T-helper 9 cell (primary cell): ENCODE measurements at places on chromosomes 5 and 9.

- DNase-seq = no peak
Measured at GRCh38 chr5:140018920-140019644, 24.0 kb downstream of the NRG2 start.

GRCh38 chr5:159097784-159098602 is 1.7 kb downstream of the EBF1 start:
- DNase-seq = no peak

DNA sequence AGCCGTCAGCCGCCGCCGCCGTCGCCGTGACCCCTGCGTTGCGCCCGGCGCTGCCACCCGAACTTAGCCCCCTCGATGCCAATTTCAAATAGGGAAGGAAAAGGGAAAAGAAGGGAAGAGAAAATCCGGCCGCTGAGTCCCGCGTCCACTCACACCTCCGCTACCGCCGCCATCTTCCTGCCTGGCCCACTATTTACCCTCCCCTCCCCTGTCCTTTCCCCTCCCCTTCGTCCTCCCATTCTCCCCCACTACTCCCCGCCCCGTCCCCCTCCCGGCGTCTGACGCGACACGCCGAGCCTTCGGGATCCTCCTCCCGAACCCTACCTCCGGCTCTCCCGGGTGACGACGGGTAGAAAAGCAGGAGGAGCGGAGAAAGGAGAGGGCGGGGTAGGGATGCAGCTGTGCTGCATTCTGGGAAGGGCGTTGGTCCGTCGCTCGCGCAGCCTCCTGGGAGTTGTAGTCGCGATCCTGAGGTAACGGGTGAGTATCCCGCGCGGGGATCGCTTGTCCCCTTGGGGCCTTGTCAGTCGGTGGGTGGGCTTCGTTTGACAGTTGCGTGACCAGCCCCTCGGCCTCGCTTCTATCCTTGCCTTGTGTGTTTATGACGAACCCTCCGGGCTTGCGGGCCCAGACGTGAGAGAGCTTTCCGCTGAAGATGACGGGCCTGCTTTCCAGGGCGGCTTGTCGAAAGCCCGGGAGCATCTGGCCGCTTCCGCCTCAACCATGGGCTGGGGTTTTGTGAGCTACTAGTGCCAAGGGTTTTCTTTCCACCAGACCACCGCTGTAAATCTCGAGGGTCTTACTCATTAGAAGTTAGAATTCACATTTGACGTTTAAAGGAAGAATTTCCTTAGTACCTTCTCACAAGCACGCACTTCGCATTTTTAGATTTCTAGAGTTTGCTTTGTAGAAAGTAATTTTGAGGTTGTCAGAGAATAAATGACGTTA is at the start of the genes CERT1 and POLK:
Gene CERT1 (minus strand): TSS at position 195 of the 948 bp plus-strand sequence. CDS start 422 bp downstream, outside the sequence.
Gene POLK (plus strand): TSS at position 457 of the 948 bp plus-strand sequence.
- DNase-seq = peak; percentile 86

- DNase-seq = no peak
Measured at GRCh38 chr9:79975621-79976256, 404.0 kb downstream of the TLE4 start.
